ENCODE measurements at places on chromosomes 11 and 22.

- DNase-seq: no peak
These were observed 8.9 kb upstream of the CLMP start for GRCh38 chr11:123203934-123204333.

DNA sequence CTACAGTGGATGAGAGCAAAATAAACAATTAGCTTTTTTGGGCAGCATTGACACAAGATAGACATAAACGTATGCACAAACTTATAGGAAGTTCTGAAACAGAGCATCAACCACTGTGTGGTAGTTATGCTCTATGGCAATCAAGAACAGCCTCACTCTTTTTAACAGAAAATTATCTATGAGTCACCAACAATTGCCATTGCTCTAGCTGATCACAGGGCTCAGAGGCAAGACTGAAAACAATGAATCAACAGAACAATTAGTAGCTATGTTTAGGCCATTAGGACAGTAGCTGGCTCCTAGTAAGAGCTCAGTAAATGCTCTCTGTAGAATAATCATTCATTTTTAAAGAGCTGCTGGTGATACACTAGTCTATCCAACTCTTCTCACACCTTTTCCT is 34.9 kb upstream of the PICALM start:
- DNase-seq: no peak

DNA sequence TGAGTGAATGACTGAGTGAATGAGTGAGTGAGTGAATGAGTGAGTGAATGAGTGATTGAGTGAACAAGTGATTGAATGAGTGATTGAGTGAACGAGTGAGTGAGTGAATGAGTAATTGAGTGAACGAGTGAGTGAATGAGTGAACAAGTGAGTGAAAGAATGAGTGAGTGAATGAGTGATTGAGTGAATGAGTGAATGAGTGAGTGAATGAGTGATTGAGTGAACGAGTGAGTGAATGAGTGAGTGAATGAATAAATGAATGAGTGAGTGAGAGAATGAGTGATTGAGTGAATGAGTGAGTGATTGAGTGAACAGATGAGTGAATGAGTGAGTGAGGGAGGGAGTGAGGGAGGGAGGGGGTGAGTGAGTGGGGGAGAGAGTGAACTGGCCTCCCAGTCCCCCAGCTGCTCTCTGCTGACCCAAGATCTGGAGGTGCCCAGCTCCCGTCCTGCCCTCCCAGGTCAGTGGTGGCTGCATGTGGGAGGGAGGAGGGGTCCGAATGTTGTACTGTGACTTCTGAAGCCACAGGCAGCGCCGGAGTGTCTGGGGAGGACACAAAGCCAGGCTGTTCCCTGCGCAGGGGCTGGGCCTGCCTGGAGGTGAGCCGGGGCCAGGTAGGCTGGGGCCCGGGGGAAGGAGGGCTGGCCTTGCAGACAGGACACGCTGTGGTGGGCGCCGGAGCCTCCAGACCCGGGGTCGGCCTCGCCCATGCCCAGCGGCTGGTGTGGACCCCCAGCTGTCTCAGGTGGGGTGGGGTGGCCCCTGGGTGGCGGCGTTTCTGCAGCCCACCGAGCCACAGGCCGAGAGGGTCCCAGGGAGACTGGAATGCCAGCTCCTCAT is 17.8 kb upstream of the PIM3 start:
- no peak for DNase-seq

DNA sequence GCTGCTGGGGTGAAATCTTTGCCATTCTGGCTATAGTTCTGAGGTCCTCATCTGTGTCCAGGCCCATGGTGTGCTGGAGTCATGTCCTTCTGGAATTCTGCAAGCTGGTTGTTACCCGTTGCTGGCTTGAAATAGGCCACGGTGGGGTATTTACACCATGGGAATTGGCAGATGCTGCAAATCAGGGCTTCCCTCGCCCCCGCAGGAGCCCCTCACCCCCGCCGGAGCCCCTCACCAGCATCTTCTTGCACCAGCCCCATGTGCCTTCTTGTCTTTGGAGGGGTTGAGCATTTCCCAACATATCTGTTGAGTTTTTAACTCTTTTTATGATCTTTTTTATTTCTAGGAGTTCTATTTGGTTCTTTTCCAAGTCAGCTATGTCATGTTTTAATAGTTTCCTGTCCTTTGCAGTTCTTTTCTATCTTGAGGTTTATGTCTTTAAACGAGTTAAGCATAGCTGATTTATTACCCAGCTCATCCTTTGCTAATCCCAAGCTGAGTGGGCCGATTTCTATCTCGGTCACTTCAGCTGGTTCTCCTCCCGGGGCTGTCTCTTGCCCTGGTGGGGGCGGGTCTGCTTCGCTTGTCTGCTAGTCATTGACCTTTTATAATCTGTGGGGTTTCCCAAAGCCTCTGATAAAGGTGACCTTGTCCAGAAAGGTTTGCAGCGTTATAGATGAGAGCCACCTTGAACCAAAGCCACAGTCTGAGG is 17.6 kb downstream of the ANO1 start:
- no peak for DNase-seq

DNA sequence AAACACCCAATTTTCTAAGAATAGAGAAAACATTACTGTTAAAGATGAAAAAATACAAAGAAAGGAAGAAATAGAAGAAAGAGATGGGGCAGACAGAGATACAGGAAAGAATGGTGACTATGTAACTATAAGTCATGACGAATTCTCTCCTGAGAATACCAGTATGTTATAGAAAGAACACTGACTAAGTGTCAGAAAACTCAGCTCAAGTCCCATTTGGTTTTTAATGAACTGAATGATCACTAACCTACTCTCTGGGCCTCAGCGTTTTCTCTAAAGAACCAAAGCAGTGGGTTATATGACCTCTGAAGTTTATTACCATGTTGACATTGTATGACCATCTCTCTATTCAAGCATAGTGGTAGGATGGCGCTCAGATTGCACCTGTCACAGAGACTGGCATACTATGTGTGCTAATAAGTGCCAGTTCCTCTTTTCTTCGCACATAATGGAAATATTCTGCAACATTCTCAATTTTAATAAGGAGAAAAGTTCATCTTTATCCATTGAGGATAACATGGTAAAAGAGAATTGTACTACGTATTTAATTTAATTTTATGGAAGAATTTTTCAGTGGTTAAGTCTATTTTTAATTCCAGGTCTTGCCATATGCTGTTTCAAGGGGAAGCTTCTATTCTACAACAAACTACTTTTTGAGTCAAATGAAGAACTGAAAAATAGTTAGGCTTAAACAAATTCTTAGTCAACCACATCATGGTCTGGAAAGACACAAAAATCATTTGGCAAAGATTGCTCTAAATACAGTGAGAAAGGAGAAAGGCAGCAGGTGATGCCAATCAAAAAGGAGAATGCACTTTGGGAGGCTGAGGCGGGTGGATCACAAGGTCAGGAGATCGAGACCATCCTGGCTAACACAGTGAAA is 25.0 kb upstream of the EED start:
- DNase-seq: no peak

DNA sequence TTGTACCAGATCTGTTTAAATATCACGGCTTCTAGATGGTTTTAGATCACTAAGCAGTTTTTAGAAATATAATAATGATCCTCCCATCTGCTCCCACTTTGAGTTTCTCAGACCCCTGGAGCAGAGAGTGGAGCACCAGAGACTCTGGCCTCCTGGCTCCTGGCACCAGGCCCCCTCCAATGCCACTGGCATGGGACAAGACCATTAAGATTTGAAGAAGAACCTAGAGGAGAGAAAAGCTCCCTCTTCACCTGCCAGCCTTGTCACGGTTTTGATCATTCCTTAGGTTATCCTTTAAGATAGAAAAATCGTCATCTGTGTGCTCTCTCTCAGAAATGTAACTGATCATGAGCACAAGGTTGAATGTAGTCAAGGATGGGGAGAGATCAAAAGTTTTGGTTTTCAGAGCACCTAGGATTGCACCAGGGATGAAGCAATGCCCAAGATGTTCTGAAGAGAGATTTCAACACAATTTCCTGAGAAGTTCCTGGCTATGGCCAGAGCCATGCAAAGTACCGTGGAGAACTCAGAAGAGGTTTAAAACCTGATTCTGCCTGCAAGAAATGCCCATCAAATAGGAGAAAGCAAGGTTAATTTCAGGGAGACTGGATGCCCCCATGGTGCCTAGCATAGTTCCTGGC is 22.2 kb downstream of the IL10RA start:
- DNase-seq: no peak

DNA sequence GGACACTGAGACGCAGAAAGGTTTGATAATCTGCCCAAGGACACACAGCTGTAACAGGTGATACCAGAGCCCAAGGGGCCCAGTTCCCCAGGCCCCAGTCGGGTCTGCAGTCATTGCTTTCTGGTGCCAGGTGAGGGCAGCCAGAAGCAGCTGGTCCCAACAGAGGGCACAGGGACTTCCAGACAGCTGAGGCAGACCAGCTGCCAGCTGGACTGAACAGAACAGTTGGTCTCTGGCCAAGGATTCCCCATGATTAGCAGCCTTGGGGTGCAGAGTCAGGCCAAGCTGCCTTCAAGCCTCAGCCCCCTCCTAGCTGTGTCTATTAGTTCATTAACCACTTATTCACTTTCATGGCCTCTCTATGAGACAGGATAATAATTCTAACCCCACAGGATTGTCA is 105.6 kb downstream of the RRAS2 start:
- DNase-seq: peak; percentile 89

DNA sequence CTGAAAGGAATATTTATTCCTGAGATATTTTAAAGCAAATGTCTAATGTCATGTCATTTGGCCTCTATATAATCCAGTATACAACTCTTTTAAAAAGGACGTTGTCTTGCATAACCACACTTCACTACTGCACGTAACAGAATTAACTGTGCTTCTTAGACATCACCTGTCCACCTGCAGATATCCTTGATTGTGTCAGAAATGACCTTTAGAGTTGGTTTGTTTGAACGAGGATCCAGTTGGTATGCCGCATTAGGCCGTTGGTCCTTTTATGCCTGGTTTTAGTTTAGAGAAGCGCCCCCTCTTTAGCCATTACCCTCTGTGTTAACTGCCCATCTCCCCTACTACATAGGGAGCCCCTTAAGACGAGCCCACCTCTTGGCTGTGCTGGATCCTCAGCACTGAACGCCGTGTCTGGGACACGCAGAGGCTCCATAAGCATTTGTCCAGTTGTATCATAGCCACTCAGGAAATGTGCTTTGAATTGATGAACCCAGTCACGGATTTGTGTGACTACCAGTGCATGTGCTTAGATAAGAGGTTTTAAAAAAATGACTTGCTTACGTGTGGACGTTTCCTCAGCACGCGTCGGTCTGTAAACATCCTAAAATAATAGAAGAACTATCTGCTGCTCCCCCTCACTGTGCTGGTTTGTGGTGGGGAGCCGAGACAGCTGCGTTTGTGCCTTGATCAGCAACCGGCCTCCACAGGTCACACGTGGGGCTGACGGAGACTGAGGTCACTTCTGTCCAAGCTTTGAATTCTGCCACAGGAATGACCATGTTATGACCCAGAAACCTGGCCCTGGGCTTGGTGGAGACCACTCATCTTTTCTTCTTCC is 4.0 kb downstream of the MICAL2 start:
- no peak for DNase-seq

DNA sequence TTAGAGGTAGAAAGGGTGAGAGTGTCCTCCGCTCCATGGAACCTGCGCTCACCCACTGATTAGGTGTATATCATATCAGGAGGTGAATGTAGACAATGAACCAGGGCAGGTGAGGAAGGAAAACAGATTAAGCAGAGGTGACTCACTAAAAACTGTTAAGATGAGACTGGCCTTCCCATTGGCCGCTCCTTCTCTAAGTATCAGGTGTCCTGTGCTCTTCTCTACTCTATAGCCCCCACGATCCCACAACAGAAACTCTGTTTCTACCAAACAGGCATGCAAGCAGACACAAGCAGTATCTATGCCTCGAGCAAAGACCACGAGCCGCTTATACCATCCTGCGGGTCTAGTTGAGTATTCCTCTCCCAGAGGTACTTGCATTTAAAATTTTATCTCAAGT is 103.1 kb downstream of the SNX19 start:
- no peak for DNase-seq

DNA sequence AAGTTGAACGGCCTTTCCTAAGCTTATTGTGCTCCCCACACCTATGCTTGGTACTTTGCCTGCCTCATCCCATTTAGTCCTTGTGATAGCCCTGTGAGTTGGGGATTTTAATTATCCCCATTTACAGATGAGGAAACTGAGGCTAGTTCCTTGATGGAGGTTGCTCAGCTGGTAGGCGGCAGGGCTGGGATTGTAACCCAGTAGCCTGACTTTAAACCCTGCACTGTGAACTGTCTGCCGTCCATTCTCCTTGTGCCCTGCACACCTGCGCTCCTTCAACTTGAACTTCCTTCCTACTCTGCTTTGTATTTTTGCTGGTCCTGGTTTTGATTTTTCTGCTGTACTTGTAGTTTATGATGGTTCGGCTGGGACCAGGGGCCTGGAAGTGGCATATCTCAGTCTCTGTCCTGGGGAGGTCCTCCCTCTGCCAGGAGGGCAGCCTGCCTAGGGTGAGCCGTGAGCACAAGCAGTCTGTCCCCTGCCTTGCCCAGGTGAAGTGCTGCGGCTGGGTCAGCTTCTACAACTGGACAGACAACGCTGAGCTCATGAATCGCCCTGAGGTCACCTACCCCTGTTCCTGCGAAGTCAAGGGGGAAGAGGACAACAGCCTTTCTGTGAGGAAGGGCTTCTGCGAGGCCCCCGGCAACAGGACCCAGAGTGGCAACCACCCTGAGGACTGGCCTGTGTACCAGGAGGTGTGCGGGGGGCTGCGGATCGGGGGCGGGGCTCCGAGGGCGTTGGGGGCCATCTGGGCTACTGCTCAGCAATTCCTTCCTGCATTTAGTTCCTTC is 52.4 kb downstream of the CD82 start:
- no peak for DNase-seq

GRCh38 chr11:126963603-126964363 is 36.8 kb downstream of the KIRREL3 start:
- peak; percentile 15 for DNase-seq

GRCh38 chr11:17529844-17530185 is 14.4 kb downstream of the USH1C start:
- DNase-seq: peak; percentile 84

DNA sequence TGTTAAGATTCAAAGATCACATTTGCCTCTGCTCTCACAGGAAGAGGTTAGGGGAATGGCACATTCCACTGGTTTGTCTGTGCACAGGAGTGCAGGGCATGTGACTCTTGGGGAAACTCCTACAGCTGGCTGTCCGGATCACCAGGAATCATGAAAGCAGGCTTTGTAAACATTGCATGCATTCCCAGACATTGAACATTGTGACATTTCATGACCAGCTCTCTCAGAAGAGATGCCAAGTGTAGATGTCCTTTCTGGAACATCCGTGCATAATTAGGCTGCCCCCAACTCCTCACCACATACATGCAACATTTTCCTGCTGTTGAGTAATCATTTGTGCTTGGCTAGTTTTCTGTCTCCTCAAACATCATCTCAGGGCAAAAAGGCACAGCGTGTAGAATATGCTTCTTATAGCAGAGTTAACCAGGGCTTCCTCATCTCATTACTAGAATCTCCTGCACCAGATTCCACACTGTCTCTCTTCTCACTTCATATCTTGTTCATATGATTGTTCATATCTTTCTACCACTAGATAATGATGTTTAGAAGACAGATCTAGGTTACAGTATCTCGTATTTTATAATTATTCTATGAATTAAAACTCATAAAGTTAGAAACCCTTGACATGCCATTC is 694.7 kb downstream of the NTM start:
- peak; percentile 82 for DNase-seq

GRCh38 chr11:117733316-117733715 is 63.7 kb downstream of the DSCAML1 start:
- DNase-seq: no peak
